ENCODE measurements at places on chromosomes 1 and 21. TPM values are rescaled to one million over a fixed set of nuclear protein-coding genes. Genes with fewer than 3 reads are reported as not detected.

The ALPL gene
- 2.8 TPM for total RNA-seq

The XCL1 gene
- total RNA-seq, result not detected

DNA sequence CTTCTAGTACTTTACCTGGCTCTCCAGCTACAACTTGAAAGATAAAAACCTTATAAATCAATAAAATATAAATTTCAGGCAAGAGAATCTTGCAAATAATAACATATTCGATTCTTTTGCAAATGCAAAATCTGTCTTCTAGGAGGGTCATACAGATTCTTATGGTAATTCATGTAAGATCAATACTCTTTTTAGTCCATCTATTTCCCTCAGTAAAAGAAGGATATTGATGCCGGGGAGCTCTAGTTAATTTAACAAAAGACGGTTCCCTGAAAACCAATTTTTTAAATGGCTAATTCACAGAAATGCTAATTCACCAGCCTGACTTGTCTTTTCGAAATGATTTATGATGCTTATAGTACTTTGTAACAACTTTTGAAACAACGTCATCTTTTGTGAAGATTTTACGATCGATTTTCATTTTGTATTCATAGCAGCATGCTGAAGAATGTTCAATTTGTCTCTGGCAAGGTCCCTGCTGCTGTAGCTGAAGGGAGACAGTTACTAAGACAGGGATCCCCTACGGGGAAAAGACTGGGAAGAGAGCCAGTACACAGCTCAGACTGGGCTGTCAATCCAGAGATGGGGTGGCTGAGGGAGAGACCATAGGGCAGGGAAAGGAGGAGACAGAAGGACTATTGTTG, 90.6 kb upstream of the SPAG17 start:
- H3K4me1 ChIP-seq, result no peaks in the 10 kb centered on the region
- H3K4me3 ChIP-seq, result no peak overlapping the region
- no peaks in the 10 kb centered on the region for H3K36me3 ChIP-seq
- no peak for DNase-seq
- H3K27ac ChIP-seq, result no peak overlapping the region
- H3K27me3 ChIP-seq, result no peaks in the 10 kb centered on the region

DNA sequence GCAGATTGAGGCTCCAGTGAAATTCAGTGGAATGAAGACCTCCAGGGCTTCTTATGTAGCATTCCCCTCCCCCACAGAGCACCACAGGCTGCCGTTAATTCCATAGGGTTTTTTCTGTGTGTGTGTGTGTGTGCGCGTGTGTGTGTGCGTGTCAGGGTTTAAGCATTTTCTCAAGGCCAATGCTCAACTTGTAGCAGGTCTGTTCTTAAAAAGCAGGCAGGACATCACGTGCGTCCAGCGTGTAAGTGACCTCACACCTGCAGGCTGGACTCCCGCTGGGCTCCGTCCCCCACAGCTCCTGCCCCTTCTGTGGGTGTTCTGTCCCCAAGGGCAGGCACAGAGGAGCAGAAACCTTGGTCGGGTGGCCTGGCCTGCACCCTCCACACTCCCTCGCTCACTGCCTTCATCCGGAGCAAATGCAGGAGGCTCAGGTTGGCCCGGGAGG, 5.3 kb downstream of the PRDM16 start:
- no peaks in the 10 kb centered on the region for H3K36me3 ChIP-seq
- no peaks in the 10 kb centered on the region for H3K4me1 ChIP-seq
- H3K27me3 ChIP-seq, result no peaks in the 10 kb centered on the region
- no peak overlapping the region for H3K27ac ChIP-seq
- DNase-seq, result no peak

GRCh38 chr1:156704166-156704711, 1.1 kb downstream of the CRABP2 start:
- no peak overlapping the region for H3K27ac ChIP-seq
- no peak for DNase-seq
- no peak overlapping the region for H3K4me3 ChIP-seq

DNA sequence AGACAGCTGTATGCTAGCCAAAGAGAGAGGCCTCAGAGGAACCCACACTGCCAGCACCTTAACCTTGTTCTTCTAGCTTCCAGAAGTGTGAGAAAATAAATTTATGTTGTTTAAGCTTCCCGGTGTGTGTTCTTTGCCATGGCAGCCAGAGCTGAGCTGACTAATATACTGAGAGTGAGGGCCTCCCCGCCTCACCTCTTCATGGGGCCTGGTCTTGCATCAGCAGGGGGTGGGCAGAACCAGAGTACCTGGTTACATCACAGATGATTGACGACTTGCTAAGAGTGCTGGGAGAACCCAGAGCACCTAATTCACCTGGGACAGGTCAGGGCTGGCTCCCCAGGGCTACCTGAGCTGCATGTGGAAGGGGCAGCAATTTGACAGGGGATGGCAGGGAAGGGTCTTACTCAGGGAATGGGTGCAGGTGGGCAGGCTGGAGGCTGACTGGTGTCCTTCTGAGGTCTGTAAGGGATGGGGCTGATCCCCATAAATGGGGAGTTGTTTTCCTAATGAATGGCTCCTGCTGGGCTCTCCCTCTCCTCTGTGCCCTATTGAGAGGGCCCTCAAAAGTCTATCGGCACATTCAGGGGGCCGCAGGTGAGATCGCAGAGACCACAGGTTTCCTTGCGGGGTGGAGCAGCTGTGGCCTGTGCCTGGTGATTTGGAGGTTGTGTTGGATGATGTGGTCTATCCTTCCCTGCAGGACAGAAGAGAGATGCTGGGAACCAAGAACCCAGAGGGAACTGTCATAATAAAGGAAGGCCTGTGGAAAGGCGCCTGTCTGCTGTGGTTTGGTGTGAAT, 60.6 kb upstream of the ETV3 start:
- no peaks in the 10 kb centered on the region for H3K27me3 ChIP-seq
- H3K27ac ChIP-seq, result no peak overlapping the region
- H3K4me3 ChIP-seq, result no peak overlapping the region
- no peaks in the 10 kb centered on the region for H3K4me1 ChIP-seq
- no peaks in the 10 kb centered on the region for H3K36me3 ChIP-seq
- DNase-seq, result no peak

DNA sequence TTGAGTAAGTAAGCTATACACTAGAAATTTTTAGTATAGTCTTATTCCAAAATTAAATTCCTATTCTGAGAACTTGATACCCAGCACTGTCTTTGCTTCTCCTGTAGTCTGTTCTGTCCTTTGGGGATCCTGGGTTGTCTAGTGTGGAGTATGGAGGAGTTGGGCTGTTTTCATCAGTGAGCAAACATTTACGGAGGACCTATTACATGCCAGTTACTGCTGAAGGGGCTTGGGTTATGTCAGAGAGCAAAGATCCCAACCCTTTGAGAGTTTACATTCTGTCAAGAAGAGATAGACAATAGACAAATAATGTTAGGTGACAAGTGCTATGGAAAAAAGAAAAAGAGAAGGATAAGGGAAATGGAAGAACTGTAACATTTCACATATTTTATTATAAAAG, 9.0 kb downstream of the TRAPPC10 start:
- H3K27me3 ChIP-seq, result no peaks in the 10 kb centered on the region
- no peak overlapping the region for H3K4me3 ChIP-seq
- DNase-seq, result no peak
- no peak overlapping the region for H3K27ac ChIP-seq
- peaks cover 58% of the 10 kb centered on the region for H3K4me1 ChIP-seq
